ENCODE measurements at places on chromosomes 1 and 21.

- DNase-seq, result no peak
Measured at GRCh38 chr1:226158457-226158856, 28.1 kb downstream of the ACBD3 start.

DNA sequence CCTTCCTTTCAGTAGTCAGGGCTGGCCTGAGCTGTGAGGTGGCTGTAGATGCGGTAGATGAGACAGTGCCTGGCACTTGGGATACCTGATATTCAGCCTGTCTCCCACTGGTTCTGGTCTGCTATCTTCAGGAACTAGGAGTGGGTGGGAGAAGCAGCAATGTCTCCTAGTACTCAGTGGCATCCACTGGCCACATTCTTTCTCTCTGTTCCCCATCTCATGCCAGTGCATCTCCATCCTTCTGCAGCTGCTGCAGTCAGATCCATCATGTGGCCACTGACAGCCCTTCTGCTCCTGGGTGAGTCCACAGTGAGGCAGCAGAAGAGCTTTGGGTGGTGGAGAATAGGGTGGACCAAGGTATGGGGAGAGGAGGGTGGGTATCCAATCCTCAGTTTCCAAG lies 1.1 kb downstream of the FCRLB start:
- no peak for DNase-seq

GRCh38 chr1:108152782-108153222 lies 47.3 kb downstream of the SLC25A24 start:
- no peak for DNase-seq

DNA sequence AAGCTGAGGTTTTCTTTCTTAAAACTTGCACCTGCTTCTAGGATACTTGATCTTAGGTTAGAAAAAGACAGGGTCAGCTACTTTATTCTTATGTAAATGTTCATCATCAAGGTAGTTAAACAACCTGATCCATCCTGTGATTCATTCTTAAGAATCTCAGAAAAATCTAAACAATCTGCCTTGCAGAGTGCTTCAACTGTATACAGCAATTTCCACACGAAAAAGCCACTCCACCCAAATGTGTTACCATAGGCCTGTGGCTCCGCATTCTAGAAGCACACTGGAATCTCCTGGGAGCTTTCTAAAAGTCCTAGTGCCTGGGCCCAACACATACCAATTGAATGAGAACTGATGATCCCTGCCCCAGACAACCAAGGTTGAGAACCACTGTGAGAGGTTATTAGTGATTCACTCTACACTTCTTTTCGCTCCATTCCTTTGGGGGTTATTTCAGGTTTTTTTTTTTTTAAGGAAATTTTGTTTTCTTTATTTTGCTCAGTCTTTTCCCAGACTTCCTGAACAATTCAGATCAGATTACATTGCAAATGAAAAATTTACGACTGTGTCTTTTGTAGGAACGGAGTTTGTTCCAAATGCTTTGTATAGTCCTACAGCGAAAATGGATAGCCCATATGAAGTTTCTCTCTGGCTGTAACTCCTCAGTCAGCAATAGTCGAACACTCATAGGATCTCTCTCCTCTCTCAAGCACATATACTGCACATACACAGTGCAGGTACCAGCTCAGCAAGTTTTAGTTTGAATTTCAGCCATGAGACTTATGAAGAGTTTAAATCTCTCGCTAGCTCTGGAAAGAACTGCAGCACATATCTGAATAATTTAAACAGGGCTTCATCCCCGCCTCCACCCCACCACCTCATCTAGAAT lies 16.1 kb downstream of the SMYD2 start:
- no peak for DNase-seq

DNA sequence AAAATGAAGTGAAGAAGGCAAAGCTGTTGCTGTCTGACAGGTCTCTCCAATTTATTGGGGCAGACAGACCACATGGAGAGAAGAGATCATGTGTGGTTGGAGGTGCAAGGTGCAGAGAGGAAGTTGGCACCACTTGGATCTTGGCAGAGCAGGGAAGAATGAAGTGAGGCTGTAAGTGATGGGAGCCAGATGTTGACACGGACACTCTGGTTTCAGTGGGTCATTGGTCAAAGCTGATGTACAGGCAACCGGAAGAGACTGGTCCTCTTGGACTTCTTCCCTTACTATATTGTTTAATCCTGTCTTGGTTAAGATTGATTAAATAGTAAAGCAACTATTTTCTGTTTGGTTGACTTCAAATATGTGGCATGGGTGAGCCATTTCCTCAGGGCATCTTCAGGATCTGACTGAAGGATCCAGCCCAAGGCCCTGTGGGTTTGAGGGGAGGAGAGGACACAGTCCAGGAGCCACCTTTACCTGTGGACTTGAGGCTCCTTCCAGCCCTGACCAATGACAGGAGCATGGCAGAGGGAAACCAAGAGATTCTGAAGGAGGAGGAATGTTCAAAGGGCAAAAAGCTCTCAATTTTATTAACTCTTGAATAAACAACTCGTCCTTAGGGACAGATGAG lies 49.4 kb downstream of the NENF start:
- DNase-seq, result no peak

DNA sequence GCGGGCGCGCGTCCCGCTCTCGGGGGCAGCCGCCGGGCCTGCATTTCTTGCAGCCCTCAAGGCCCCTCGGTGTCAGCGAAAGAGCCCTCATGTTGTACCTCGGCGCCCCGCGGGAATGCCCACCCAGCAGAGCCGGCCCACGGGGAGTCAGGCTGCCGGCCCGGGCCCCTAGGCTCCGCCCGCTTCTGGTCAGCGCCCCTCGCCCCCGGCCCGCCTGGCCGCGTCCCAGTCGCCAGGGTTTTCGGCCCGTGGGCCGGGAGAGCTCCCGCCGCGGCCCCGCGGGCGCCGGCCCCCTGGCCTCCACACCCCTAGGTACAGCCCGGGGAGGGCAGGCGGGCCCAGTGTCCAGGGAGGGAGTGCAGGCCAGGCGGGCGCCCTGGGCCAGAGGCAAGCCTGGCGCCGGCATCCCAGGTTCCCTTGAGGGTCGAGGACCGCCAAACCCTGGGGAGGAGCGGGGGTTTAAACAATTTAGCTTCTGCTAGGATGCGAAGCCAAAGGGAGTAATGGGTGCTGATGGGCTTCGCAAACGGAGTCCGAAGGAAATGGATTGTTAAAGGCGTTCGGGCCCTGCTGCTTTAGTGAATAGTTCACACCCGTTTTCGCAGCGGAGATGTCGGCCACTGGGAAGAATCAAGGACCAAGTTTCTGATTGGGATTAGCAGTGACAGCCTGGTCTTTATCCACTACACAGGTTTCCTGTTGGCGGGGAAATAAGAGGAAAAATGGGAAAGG lies 486 bp upstream of the KCNA3 start:
- no peak for DNase-seq

GRCh38 chr1:218904416-218904815 lies 269.3 kb upstream of the LYPLAL1 start:
- DNase-seq, result no peak

GRCh38 chr1:58361134-58361533 lies 185.4 kb downstream of the OMA1 start:
- no peak for DNase-seq

DNA sequence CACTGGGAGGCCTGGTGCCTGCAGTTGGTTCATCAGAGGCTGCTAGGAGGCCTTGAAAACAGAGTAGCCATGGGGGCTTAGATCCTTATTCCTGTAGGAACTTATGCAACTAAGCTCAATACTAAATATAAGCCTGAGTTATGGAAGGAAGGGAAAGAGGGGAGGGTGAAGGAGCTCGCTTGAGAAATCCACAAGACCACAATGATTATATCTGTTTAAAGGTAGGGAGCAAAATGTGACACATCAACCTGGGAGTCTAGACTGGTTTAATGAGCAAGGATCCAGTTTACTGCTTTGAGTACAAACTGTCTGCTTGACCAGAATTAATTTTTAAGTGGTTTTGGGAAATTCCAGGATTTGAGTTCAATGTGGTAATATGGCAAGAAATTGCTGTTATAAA lies 20.4 kb upstream of the ANGPTL7 start:
- DNase-seq, result no peak

- DNase-seq, result no peak
Measured at GRCh38 chr1:198523182-198523950, 17.1 kb downstream of the ATP6V1G3 start.
